ENCODE measurements at places on chromosomes 6 and 20.

DNA sequence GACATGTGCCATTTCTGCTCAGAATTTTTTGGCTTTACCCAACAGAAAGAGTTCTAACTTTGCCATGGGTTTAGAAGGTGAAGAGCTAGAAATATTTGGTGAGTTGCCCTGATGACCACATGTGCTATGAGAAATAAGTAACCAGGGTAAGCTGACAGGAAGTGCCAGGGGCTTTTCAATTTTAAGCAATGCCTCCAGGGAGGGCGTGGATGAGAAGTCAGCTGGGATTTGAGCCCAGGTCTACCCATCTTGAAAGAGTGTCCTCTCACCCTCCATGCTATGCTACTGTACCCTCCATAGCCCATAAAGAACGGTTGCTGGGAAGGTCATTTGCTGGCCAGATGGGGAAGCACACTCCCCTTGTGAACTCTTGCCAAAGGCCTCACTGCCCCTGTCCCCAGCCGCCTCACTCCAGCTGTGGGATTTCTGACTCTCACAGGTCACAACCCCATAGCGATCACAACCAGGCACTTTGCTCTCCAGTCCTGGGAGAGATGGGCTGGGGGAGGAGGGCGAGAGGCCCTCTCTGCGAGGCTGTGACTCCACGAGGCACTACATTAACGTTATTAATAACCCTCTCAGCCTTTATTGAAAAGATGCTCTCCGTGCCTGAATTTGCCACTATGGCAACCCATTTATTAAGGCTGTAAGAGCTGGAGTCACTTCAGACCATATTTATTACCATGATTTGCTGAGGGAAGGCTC, 291.1 kb downstream of the DHX35 start:
- no peak for DNase-seq

DNA sequence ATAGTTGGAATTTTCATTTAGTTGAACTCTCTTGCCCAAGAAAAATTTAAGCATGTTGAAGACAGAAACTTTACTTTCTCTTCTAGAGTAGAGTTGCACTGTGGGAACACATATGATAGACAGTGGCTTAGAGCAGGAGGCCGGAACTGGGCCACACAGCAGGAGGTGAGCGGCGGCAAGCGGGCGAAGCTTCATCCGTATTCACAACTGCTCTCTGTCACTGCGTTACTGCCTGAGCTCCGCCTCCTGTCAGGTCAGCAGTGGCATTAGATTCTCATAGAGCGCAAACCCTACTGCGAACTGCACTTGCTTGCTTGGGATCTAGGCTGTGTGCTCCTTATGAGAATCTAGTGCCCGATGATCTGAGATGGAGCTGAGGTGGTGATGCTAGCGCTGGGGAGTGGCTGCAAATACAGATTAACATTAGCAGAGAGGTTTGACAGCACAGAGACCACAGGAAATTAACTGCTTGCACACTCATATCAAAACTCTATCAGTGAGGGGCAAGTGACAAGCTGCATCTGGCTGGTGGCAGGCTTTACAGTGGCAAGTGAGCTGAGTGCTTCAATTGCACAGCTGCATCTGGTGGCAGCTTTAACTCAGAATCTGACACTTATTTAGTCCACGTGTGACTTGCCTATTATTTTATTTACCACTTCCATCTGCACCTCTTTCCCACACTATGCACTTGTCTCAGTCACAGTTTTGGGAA, 174.9 kb upstream of the C6orf118 start:
- no peak for DNase-seq

DNA sequence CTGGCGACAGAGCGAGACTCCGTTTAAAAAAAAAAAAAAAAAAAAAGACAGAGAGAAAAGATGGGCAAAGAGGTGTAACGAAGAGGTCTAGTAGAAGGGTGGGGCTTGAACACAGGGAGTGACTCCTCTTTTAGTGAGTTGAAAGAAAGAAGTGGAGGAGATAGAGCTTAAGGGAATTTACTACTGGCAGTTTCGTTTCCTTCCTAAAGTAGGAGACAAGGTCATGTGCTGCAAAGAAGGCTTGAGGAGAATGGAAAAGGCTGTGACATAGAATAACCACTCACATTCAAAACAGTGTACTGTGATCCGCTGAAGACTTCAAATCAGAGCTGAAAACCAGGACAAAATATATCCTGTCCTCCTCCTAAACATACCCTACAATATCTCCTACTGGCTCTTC, 63.8 kb upstream of the EIF2S2 start:
- no peak for DNase-seq

DNA sequence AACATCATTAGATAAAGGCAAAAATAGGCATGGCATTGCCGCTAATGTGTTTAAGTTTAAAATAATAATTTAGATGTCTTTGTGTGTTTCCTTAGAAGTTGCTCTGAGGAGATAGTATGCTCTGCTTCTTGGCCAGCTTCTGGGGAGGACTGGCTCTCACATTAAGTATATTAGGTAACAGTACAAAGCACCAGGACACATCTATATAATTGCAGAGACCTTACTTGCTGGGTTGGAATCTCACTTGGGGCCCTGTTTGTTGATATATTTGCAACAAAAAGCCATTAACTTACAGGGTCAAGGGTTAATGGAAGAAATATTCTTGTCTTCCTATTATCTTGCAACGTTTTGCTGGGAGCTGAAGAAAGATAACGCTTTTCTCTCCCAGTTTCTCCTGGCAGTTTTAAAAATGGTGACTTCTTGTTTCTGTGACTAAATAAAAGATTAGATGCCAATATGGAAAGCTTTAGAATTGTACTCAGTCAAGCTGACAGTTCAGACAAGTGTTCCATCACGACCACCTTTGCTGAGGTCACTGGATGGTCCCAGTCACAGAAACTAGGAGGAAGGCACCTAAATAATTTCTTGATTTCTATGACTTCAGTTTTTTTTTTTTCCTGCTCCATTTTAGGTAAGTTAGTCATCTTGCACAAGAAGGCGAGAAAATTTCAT, 462.3 kb upstream of the FLRT3 start:
- no peak for DNase-seq

DNA sequence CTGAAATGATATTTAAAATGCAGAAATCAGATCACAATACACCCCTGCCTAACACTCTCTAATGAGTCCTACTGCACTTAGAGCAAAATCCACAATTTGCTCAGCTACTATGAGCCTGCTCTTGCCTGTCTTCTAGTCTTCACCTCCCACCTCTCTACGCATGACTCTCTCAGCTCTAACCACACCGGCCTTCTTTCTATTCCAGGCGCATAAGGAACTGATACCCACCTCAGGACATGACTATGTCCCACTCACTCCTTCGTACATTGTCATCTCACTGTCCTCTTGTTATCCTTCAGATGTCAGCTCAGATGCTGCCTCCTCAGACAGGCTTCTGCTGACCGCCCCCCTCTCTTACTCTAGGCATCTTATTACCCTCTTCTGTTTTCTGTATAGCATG, 201.0 kb upstream of the FLRT3 start:
- DNase-seq: no peak

DNA sequence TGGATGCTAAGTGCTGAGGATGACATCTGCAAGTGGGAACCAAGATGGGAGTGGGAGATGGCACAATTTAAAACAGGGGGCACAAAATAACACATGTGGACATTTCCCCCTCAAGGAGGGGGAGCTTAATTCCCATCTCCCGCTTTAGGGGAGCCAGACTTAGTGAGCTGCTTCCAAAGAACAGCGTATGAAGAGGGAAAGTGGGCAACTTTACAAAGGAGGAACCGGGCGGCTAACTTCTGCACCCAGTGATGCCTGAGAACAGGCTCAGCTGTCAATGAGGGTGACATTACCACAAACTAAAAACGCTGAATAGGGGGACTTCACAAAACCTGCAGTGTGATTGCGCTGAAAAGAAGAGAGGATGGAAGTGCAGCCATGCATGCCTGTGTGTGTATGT, 95.5 kb upstream of the NXT1 start:
- no peak for DNase-seq

DNA sequence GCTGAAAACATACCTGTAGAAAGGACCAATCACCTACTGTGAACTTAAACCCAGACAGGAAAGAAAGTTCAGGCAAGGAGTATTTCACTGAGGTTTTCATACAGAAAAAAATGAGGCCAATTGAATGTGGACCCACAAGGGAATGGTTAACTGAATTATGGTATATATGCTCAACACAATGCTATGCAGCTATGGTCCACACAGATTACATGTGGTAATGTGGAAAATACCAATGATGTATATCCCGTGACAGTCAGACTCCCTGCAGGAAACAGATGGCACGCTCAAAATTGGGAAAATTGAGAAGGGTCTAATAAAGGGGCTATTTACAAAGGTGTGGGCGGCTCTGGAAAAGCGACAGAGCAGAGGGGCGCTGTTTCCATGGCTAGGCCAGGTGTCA, 47.1 kb upstream of the PIM1 start:
- no peak for DNase-seq

Data from T-helper 17 cell (primary cell).